ENCODE measurements at places on chromosomes 1 and 21. TPM values are rescaled to one million over a fixed set of nuclear protein-coding genes. Genes with fewer than 3 reads are reported as not detected.

- DNase-seq = no peak
These were observed 2.5 kb upstream of the TMPRSS2 start for GRCh38 chr21:41510500-41510899.

The CRP gene
- not detected for total RNA-seq

DNA sequence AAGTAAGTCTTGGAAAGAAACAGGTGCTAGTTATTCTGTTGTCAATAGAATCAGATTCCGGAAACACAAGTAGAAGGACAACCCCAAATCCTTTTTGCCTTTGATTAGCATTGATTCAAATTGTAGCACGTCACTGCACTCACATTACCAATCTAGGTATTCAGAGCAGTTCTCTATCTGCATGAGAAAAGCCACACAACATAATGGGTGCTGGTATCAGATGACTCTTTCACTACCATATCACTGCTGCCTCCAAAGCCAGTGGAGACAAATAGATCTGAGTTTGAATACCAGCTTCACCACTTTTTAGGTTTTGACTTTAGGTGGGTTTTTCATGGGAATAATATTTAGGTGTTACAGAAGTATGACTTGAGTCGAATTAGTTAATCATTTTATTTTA is 38.9 kb downstream of the RTCA start:
- no peak for DNase-seq

The GNG4 gene
- total RNA-seq = 0.37 TPM

DNA sequence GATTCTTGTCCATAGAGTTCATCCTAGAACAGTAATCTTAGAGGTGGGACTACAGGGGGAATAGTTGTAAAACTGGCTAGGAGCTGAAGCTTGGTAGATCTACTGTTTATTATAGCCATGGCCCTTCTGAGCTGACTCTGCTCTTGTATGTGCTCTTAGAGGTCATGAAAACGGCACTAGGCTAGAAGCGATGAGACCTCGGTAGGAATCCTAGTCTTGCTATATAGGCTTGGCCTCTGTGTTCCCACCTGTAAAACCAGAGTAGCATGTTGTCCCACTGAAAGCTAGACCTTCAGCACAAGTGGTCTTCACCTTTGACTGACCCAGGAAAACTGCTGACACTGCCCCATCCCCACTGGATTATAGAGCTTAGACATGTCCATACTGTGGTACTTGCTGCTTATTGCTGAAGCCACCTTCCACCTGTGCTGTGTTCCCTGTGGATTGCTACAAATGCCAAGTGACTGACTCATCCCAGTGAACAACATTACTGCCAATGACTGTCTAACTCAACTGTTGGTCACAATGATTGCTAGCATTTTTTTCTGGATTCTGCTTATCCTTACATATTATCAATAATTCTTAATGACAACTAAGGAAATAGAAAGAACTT is 23.0 kb upstream of the PIGC start:
- no peak for DNase-seq

- DNase-seq = no peak
These were observed 7.9 kb upstream of the C2CD2 start for GRCh38 chr21:41961753-41962152.

GRCh38 chr1:234139966-234140365 is 233.3 kb upstream of the COA6 start:
- DNase-seq = no peak

GRCh38 chr1:32178380-32179192 is 889 bp upstream of the TXLNA start:
- DNase-seq = no peak

GRCh38 chr1:109617291-109617801 is 2.1 kb downstream of the GNAT2 start:
- DNase-seq = no peak

GRCh38 chr1:33735624-33736023 is 128.3 kb upstream of the HMGB4 start:
- DNase-seq = no peak

GRCh38 chr1:160837558-160838205 is 25.0 kb downstream of the CD244 start:
- DNase-seq = peak; percentile 92

DNA sequence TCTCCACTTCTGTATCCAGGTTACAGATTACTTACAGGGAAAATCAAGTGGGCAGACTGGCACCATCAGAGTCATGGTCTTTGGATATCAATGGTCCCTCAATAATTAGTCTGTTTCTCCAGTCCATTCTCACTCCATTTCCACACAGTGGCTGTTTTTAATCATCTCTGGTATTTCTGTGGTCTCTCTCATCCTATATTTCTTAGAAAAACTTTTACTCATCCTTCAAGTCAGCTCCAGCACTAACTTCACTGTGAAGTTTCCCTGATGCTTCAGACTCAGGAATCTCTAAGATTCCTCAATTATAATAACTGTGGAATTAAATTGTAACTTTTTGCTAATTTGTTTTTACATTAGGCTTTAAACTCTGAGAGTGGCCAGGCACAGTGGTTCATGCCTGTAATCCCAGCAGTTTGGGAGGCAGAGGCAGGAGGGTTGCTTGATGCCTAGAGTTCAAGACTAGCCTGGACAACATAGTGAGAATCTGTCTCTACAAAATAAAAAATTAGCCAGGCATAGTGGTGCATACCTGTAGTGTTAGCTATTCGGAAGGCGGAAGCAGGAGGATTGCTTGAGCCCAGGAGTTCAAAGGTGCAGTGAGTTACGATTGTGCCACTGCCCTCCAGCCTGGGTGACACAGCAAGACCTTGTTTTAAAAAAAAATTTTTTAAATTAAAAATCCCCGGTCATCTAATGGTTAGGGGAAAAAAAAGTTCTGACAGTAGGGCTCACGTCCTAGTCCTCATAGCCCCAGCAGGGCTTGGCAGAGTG is 10.6 kb downstream of the CD160 start:
- DNase-seq = no peak

The RNF186 gene
- total RNA-seq = not detected

DNA sequence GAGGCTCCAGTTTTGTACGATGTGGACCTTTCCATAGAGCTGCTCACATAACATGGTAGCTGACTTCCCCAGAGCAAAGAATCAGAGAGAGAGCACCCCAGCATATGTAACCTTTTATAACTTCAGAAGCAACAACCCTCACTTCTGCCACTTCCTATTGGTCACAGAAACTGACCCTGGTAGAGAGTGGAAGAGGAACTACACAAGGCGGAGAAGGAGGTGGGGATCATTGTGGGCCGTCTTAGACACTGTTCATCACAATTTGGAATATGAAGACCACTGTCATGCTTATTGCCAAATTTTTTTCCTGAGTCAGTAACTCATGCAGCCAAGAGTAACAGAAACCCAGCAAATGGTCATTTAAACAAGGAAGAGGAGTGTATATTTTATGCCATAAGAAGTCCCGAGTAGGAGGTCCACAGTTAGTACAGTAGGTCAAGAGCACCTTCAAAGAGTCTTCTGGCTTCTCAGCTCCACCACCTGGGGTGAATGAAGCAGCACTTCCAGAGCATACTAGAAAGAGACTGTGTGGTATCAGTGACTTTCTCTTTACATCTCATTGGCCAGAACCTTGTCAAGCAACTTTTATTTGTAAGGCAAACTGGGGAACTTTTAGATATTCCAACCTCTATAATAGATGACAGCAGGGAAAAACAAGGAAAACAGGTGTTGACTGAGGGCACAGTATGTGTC is 71.8 kb downstream of the ODF2L start:
- DNase-seq = no peak

DNA sequence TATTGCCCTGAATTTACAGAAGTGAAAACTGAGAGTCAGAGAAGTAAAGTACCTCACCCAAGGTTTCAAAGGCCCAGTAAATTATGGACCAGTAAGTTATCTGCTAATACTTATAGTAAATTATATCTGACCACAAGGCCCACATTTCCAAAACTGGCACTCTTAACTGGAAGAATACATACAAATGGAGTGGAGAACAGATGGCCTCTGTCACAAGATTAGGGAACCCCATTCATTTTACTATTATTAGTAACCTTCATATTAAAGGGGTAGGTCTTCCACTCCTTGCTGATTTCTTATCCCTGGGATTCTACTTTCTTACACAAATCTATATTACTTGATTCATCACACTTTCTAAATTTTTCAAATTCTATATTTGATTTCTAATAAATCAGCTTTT is 588.8 kb downstream of the NEGR1 start:
- no peak for DNase-seq

The S100A5 gene
- total RNA-seq = 3.8 TPM

The FAM72B gene
- 25.6 TPM for total RNA-seq
